Brain pericyte (primary cell): ENCODE measurements at places on chromosomes 11 and 22.

GRCh38 chr11:115700981-115701875, 197.0 kb upstream of the CADM1 start:
- DNase-seq, result no peak

GRCh38 chr11:63574856-63575602, 11.8 kb upstream of the PLAAT2 start:
- no peak for DNase-seq

GRCh38 chr11:101061606-101062005, 68.0 kb downstream of the PGR start:
- no peak for DNase-seq

DNA sequence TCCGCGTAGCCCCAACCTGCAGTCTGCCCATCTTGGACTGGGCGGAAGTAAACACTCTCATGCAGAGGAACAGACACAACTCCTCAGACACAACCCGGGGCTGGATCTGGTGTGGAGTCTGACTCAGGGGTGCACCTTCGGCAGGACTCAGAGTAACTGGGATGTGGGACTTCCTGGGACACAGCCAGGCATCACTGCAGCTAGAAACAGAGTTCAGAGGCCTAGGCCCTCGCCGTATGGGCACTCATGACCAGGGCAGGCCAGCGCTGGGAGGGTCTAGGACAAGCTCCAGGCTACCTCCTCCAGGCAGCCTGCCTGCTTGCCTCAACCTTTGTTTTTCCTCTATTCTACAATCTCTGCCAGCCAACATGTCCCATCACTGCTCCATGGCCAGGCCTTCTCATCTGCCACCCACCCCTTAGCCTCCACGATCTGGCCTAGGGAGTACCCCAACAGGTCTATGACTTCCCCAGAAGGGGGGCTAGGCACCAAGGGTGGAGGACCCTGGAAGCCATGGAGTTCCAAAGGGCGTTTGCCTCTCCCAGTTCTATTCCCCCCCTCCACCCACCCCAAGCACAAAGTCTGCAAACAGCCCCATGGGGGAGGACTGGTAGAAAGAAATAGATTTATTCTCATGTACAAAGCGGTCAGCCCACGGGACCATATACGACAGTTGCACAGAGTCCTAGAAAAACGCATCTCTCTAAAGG, 98.5 kb downstream of the PDE2A start:
- no peak for DNase-seq

DNA sequence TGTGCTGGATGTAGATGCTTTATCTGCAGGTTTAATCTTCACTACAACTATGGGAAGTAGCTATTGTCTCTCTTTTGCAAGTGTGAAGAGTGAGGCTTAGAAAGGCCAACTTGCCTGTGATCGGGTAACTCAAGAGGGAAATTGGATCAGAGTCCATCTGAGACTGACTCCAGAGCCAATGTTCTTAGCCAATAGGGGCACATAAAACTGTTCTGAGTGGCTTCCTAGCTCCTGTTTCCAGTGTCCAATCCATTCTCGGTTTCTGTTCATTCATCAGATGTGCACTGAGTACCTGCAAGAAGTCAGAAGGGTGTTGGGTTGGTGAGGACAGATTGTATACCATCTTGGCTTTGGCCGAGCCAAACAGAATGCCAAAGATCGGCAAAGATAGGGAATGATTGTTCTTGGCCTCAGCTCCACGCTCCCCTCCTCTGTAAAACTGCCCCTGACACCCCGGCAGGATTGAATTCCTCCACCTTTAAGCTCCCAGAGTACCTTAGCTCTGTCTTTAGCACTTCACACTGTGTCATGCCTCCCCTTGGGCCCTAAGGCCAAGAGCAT, 100.0 kb downstream of the PTPRJ start:
- DNase-seq, result no peak

DNA sequence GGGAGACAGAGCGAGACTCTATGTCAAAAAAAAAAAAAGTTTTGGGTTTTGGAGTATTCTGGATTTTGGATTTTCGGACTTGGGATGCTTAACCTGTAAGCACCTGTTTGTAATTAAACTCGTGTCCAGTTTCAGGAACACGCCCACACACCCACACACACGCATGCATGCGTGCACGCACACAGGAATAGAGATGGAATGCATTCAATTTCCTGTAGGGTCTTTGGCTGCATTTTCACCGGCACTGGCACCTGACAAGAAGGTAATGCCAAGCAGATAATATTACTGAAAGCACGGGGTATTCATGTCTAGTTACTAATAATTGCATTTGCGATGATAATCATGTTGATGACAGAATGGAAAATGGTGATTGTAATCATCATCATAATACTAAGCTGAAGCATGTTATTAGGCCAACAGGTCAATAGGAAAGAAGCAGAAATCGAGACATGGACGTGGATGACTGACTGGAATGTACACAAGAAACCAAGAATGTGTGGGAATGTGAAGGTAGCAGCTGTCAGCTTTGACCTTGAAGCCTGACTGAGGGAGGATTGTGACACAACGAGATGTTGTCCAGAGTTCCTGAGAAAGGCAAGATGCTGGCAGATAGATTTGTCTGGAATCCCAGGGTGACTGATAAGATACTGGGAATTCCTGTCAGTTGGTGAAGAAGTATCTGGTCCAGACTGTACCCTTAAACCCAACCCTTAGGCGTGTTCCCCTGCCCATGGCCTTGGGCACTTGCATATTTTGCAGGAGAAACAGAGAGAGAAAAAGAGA, 108.6 kb downstream of the SYN3 start:
- no peak for DNase-seq

GRCh38 chr11:16336204-16336603, 20.1 kb downstream of the SOX6 start:
- no peak for DNase-seq

- DNase-seq, result no peak
Measured at GRCh38 chr11:76617553-76618265, 52.8 kb downstream of the LRRC32 start.

DNA sequence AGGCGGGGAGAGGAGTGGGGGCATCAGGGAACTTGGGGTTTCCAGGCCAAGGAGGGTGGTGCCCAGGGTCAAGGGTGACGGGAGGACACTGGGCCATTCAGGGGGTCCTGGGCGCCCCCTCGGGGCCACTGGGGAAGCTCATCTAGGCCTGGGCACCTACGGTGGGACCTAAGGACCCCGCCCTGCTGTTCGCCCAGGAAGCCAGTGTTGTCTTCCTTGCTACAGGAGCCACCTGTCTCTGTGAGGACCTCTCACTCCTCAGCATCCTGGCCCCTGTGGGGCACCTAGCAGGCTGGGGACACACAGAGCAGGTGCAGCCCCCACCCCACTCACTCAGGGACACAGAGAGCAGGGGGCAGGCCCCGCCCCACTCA, 191.6 kb downstream of the IGLL1 start:
- DNase-seq, result no peak

- no peak for DNase-seq
Measured at GRCh38 chr11:45362636-45363035, 76.5 kb upstream of the SYT13 start.

DNA sequence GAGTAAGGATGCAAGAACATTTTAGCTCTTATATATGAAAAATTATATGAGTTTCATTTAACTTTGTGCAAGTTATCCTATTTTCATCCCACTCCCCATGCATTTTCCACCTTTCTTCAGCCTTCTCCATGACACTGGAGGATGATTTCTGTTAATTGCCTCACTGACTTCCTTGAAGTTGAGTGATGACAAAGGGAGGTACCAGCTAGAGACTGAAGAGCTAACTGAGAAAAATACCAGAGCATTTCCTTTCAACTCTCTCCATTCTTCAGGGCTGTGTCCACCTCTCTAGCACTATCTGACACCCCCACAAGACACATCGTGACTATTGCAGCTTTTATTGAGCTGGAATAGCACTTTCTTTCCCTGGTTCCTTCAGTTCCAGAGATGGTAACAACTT, 711.6 kb upstream of the LRRC4C start:
- no peak for DNase-seq

- no peak for DNase-seq
Measured at GRCh38 chr11:118215262-118215661, 9.5 kb downstream of the JAML start.

DNA sequence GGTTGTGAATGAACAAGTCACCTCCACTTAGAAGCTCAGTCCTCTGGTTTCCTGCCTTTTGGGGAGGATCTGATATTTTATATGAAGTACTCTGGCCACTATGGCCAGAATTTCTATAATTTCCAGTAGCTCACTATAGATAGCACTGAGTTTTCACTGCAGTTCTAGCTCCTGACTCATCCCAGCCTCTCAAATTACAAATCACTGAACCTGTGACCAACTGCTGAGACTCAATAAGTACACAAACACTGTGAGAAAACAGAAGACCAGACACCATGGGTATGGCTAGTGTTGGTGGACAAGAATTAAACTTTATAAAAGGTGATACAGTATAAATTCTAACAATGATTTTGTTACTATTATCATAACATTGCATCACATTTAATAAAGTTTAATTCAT, 47.1 kb upstream of the UCP3 start:
- no peak for DNase-seq

- DNase-seq, result no peak
Measured at GRCh38 chr11:121887569-121887968, 228.4 kb downstream of the BLID start.

GRCh38 chr11:130671801-130672700, 223.6 kb downstream of the ADAMTS15 start:
- peak; percentile 90 for DNase-seq

- peak; percentile 95 for DNase-seq
Measured at GRCh38 chr11:58578136-58578634, 678 bp upstream of the ZFP91 start.

DNA sequence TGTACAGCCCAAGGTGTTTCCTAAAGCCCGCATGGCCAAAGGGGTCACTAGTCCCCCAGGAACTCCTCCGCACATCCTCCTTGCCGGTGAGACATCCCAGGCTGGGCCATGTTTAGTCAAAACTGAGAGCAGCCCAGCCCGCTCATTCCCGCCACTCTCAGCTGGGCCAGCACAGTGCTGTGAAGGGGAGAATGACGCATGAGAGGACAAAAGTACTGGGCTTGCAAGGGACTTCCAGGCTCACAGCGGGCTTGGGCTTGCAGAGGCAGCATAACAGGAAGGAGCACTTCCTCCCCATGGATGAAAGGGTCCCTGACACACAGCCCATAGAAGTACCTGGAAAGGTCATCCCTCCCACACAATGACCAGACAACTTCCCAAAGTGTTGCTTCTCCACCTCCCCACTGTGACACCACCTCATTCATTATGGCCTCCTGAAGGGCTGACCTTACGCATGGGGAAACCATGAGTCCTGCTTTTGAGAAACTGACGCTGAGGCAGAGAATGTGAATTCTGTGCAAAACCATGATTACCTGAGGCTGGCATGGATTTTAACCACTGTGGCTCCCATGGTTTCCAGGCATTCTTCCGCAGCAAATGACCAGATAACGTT, 19.1 kb downstream of the ETS1 start:
- no peak for DNase-seq

- no peak for DNase-seq
Measured at GRCh38 chr11:88280673-88281316, 56.7 kb downstream of the CTSC start.

GRCh38 chr11:75740681-75741080, 23.0 kb downstream of the MOGAT2 start:
- DNase-seq, result no peak

DNA sequence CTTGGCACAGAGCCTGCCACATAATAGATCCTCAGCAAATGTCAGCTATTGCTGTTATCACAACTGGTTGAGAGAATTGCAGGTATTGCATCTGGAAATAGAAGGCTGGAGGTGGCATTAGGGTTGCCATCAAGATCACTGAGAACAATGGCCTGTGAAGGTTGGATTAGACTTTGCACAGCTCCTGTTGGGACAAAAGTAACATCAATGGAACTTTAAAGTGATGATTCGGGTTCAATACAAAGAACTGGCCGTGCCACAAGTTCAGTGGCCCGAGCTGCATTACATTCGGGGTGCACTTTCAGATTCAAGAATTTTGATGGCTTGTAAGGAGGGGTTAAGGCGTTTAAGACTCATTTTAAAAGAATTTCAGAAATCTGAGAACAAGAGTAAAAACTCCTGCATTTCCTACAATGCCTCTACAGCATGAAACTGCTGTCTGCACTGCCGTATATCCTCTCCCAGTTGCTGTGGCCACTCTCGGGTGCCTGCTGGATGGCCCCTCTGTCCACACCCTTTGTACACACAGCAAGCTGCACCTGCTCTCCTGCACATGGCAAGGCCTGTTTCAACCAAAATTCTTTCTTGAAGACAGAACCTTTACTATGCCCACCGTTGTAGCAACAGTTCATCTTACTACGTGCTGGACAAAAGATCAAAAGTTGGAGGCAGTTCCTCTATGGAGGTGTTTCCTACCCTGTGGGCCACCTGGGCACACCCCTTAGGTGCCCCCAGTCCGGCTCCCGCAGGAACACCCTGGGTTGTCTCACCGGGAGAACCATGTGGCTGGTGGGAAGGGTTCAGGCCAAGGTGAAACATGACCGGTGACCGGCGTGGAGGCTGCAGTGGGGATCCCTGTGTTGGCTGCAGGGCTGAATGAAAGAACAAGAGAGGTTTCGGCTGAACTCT, 17.5 kb upstream of the SHANK2 start:
- no peak for DNase-seq

DNA sequence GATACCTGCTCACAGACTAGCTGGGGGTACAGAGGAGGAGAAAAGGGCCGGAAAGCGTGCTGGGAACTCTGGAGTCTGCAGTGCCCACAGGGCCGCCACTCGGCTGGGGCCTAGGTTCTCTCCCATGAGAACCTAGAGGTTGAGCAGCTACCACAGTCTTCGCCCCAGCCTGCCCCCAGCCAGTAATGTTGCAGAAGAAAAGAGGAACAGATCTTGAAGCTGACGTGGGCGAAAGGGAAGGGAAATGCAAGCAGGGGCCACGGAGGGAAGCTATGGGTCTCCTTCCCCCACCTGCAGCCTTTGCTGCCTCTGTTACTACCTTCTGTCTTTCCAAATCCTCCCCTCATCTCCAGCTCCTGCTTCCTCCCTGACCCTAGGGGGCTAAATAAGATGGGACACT, 28.8 kb upstream of the P2RY2 start:
- no peak for DNase-seq

- no peak for DNase-seq
Measured at GRCh38 chr22:42202048-42202447, 68.4 kb downstream of the TCF20 start.

DNA sequence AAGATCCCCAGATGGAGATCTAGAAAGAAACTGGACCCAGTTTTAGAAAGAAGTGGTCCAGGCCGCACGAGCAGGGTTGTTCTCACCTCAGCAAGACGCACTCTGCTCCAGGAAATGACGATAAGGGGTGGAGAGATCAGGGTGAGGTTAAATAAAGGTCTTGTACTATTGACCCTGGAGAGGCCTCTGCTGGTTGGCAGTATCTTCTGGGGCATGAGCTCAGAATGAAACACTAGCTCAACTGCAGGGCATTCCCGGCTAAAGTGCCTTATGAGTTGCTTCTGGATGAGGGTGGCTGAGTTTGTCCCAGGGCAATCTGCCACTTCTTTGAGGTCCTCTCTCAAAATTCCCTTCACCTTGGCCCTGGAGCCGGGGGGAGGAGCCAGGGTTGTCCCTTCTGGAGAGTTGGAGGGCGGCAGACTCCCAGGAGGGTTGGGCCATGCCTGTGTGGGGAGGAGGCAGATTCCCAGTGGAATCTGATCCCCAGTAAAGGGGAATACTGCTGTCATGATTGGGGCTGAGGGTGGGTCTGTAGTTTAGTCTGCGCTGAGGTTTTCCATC, 10.9 kb downstream of the USP2 start:
- DNase-seq, result no peak
